Stimulated activated CD4-positive, alpha-beta T cell treated with anti-CD3 and anti-CD28 coated beads, TNF-alpha, amount 100 ng/mL, for 24 hours (primary cell): ENCODE measurements at places on chromosomes 1 and 21.
A peak's percentile ranks its signal among the peaks of the same experiment; 100 is the strongest.

DNA sequence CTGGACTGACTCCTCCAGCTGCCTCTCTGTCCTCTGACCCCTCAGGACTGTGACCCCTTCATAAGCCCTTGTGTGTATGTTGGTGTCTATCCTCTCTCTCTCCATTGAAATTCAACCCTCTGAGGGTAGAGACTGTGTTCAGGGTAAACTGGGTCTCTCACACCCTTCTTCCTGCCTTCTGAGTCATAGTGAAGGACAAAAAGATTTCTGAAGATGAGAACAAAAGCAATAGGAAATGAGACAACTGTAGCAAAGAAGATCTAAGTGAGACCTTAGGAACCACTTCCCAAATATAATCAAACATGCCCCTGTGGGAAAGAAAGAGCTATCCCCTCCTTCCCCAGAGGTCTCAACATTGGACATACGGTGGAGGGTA lies 16.9 kb downstream of the NUAK2 start:
- no peak for DNase-seq

DNA sequence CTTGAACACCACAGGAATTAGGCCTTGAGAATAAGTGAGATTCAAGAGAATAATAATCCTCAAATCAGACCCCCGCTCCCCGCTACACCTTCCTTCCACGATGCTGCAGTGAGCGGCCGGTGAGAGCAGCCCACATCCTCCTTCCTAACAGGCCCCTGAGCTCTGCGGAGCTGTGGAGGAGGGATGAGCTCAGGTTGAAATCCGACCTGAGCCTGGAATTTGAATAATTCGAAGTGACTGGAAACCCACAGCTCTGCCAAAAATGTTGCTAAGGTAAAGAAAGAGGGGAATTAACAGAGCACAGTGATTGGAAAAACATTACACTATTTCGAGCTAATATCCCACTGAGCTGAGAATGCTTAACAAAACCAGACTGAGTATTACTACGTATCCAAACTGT lies 90.0 kb downstream of the URB2 start:
- DNase-seq, result no peak

DNA sequence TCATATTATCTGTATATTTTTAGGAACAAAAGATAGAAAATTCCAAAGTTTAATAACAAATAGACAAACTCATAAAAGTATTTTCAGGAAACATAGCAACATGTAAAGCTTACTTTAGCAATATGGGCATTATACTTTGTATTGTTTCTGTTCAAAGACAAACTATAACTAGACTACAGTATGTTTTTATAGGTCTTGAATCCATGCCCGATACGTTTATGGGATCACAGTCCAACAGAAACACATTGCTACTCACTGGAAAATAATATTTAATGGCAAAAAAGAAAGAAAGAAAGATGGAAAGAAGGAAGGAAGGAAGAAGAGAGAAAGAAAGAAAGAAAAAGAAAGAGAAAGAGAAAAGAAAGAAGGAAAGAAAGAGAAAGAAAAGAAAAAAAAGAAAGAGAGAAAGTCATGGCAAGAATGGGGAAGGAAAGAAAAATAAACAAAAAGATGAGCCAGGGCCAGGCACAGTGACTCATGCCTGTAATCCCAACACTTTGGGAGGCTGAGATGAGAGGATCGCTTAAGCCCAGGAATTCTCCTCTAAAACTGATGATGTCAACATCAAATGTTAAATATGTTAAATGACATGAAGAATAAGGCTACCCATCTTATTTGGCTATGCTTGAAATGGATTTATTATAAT lies 32.7 kb downstream of the TM2D1 start:
- no peak for DNase-seq

- DNase-seq, result no peak
These were observed 103.6 kb upstream of the RAB4A start for GRCh38 chr1:229167318-229167717.

GRCh38 chr1:46102769-46103476 lies 29.5 kb downstream of the PIK3R3 start:
- no peak for DNase-seq

GRCh38 chr1:228059634-228060457 lies 22.7 kb upstream of the ARF1 start:
- DNase-seq, result peak; percentile 75

DNA sequence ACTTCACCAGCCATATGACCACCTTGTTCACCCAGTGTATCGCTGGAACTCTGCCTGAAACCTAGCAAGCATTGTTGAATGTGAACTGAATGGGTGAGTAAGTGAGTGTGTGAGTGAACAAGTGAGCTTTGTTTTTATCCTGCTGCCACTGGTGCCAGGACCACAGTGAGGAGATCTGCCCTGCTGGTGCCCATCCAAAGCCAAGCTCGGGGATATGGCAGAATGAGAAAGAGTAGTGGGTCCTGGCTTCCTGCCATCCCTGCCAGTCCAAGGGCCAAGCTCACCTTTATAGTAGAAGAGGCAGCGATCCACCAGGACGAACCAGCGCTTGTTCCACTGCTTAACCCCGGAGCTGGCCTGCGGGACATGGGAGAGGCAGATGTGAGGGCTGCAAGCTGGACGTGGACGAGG lies 53.4 kb upstream of the GOLT1A start:
- DNase-seq, result no peak

- no peak for DNase-seq
These were observed 98.9 kb upstream of the FOXD3 start for GRCh38 chr1:63223426-63223825.

DNA sequence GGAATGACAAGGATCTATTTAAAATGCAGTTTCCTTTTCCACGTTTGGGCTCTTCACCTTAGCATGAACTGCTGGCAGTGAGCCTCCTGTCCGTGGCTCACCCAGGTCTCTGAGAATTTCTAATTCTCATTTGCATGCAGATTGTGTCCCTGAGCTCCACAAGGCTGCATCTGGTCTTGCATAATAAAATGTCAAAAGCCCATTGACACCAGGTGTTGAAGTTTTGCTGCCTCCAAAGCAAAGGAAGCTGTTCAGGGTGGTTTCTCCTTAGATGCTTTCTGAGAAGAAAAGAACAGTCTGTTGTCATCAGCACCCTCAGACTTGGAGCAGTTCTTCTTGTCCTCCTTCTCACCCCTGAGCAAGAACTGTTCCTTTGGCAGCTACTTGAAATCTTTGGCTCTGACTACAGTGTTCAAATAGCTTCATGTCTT lies 433.1 kb upstream of the KAZN start:
- DNase-seq, result no peak

DNA sequence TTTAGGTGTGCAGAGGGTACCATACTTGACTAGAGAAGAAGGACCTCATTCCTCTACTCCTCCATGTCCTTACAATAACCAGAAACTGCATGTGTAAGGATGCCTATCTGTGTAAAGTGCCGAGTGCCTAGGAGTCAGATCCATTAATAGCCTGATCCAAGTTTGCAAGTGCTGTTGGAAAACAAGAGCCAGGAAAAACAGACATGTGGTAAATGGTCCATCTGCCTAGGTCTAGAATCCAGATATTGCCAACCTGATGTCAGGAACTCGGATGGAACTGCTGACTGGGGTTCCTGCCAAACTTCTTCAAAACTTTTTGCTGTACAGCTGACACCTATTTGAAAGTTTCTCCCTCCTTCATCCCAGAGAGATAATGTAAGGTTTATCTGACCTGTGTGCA lies 239.4 kb upstream of the CAMK1G start:
- no peak for DNase-seq

- no peak for DNase-seq
These were observed 26.2 kb upstream of the HHAT start for GRCh38 chr1:210302501-210302900.

DNA sequence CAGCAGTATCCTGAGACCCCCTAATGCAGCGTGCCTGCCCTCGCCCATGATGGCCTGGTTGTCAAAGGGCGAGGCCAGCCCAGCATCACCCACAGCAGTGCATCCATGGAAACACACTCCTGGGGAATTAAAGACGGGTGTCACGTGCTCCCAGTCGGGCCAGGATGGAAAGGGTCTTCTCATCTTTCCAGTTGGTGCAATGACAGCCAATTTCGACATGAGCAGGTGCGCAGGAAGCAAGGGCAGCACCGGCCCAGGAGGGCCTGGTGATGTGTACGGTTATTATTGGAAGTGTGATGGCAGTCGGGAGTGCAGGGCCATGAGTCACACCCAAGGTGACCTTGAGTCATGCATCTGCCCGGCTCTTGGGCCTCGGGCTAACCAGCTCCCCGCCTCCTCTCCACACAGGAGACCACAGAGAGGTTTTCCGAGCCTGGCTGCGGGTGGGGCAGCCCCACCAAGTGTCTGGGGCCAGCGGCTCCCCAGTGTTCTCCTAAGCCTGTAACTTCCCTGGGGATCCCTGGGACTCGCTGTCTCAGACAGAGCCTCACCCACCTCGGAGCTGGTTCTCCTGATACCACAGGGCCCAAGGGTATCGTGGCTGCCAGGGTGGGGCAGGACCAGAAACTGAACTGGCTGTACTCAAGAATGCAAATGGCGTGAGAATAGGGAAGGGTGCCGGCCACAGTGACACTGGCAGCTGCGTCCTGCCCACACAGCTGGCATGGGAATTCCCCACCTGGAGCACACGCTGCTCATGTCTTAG lies 119.8 kb downstream of the SIK1 start:
- peak; percentile 11 for DNase-seq
